ENCODE measurements at places on chromosomes 2 and 18.

GRCh38 chr2:185284696-185285095, 453.9 kb upstream of the FSIP2 start:
- no peak for DNase-seq

- DNase-seq: no peak
Observed at GRCh38 chr2:192010073-192010472, 163.2 kb upstream of the CAVIN2 start.

GRCh38 chr2:211875488-211875887, 663.1 kb downstream of the ERBB4 start:
- no peak for DNase-seq

GRCh38 chr18:58761970-58762780, 90.9 kb downstream of the MALT1 start:
- no peak for DNase-seq

- no peak for DNase-seq
Observed at GRCh38 chr2:28153851-28154250, 238.8 kb upstream of the FOSL2 start.

- no peak for DNase-seq
Observed at GRCh38 chr2:80266231-80266630, 38.3 kb downstream of the LRRTM1 start.

DNA sequence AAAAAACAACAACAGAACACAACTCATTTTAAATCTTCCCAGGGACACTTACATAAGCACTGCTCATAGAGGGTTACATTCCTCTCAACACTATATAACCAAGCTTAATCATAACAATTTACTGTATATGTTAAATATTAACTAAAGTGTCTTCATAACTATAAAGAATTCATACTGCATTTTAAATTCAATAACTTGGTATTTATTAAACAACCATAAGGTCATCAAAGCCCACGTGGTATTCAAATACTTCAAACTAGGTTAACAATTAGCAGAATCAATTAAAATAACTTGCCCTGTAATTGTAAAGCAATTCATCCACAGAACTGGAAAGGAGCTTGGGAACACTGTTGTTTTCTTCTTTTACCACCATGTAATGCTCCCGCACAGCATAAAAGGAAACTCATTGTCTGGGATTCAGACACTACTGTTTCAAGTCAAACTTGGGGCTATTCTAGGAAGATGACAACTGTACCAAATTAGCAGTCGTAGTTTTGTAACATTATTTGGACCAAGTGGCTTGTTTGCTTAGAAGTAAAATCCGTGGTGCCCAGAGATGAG, 10.4 kb downstream of the GAREM1 start:
- no peak for DNase-seq

DNA sequence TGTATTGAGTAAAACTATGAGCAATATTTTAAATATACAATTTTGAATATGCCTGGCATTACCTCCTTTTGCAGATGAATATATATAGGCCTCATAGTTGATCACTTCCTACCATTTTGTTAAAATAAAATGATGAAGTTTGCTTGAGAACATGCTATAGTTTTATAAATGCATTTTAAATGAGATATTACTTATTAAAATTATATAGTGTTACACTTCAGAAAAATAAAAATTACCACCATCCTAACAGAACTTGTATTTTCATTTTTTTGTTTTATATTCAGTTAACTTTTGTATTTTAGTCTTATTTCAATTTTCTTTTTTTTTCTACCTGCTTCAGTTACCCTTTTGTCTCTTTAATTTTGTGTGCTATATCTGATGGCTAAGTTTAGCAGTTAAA, 426.9 kb downstream of the PARD3B start:
- no peak for DNase-seq

- no peak for DNase-seq
Observed at GRCh38 chr2:206936843-206937230, 2.5 kb upstream of the CPO start.

DNA sequence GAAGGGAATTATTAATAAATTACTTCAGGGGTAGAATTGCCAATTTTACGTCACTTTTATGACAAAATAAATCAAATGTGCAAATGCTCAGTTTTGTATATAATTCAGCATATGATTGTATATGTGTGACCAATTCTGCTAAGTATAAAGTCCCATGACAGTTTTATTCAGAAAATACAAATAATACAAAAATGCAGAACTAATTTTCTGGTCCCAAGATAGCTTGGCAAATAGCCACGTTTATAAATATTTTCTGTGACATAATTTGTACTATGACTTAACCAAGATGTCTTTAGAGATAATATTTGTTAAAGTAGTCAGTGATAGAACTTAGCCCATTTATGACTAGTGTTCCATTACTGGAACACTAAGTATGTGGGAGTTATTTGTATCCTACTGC, 24.2 kb upstream of the CAB39 start:
- no peak for DNase-seq

DNA sequence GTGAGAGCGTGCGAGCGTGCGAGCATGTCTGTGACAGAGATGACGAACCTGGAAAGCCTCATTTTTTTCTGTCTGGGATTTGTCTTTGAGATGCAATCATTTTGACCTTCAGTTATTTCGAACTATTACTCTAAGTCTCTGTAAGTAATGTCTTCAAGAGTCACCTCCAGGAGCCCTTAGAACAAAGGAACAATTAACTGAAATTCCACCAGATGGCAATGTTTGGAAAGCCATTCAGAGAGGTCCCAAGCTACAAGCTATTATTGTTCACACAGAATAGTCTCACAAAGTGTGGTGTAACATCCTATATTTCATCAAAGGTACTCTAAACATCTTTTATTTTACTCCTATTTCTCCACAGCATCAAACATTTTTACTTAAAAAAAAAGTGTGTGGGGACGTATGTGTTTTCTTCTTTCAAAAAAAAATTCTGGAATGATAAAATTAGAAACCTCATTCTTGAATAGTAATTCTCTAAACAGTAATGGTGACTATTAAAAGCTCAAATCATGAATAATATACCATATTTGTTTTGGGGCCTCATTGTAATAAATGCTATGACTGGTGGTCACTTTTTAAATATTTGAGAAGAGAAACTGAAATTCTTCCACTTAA, 35.1 kb upstream of the MAPRE2 start:
- no peak for DNase-seq

- no peak for DNase-seq
Observed at GRCh38 chr2:226802573-226802972, 3.0 kb upstream of the IRS1 start.

- DNase-seq: no peak
Observed at GRCh38 chr2:150424406-150424805, 63.1 kb downstream of the RND3 start.

GRCh38 chr2:22878121-22878520, 506.9 kb upstream of the KLHL29 start:
- DNase-seq: no peak

- no peak for DNase-seq
Observed at GRCh38 chr2:54239427-54239826, 16.6 kb downstream of the TSPYL6 start.

DNA sequence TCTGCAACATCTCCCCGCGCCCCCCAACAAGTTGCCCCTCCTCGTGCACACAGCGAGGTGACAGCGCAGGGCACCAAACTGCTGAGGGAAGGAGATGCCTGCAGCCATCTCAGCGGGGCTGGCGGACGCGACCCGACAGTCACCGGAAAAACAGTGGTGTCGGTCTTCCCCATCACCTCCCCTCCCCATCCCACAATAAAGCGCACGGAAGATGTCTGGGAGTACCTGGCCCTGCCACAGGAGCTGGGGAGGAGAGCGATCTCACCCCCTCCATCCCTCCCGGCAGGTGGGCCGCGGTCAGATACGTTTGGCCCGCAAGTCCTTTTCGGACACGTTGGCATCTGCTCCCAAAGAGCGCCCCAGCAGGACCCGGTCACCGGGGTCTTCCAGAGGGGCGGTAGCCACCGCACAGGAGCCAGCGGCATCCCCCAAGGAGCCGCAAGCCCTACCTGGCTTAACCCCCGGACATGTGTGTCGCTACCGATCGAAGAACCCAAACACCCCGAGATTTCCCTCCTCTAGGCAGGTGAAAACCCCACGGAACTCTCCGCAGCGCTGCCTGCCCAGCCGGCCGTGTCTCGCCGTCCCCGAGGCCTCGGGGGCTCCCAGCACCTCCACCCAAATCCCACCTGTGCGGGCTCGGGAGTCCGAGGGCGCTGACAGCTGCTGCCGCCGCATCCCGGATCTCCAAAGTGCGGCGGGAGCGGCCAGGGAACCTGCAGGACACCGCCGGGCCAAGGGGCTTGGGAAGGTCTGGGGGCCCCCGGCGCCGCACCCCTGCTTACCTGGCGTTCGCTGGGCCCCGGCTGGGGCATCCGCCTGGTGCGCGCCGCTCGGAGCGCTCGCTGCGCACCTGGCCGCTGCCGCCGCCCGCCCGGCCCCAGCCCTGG, 657 bp downstream of the ATP8B1 start:
- no peak for DNase-seq

DNA sequence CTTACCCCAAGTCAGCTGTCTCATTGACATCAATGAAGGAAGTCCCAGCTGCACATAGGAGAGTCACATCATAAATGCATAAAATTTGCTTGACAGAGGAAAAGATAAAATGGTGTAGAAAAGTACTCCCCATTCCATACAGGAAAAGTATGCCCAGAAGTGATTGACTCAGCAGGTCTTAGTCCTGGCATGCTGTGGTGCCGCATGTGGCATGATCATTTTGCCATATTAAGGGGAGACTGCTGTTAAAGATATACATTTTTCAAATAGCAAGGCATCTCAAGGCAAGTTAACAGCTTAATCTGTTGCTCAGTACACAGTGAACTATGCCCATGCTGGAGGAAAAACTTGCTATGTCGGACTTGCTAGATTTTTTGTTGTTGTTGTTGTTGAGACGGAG, 8.1 kb downstream of the COPS7B start:
- DNase-seq: no peak

DNA sequence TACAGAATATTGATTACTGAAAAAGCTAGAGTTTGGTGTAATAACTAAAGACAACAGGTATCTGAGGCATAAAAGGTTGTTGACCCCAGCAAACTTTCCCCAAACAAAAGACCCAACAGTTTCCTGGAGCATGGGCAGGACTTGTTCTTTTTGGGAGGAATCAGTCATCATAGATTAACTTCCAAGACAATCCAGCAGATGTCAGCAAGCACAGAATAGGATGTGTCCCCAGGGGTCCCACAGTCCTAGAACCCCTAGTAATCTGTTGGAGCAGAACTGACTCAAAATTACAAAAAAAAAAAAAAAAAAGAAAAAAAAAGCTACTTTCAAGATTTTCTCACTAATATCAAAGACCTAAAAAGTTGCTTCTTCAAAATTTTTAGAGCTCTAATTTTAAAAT, 564.7 kb upstream of the SLC39A10 start:
- DNase-seq: no peak

DNA sequence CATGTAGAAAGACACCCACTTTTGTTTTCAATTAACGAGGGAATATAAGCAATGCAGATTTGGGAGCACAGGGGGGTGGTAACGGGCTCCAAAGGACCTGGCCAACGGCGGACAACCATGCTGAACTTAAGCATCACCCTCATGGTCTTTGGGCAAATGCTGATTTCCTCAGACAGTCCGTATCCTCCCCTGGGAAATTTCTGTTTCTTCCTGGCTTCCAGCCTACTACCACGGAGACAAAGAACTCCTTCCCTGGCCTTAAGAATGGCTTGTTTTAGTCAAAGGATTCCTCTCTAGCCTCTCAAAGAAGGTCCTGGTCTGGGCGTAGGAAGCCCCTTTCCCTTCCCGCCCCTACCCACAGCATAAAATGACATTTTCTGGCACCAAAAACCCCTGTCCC, 34.3 kb downstream of the EN1 start:
- no peak for DNase-seq

All from GM12878 (cell line).